Stimulated activated CD4-positive, alpha-beta T cell treated with anti-CD3 and anti-CD28 coated beads, Interleukin-1b, Interleukin-23, amount 100 ng/mL, for 4 hours (primary cell): ENCODE measurements at places on chromosomes 2 and 18.

GRCh38 chr18:3236470-3236869, 11.1 kb upstream of the MYL12A start:
- DNase-seq = no peak

DNA sequence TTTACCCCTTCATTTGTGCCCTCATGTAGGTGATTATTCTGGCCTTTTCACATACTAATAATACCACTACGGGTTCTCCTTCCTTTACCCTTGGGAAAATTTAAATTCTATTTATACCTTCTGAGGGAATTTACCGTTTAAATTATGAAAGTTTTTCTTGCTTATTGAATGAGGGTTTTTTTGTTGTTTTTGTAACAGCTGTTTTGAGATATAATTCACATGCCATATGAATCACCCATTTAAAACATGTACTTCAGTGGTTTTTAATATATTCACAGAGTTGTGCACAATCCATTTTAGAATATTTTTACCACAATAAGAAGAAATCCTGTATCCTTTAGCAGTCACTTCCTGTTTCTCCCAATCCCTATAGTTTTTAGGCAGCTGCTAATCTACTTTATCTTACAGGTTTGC, 54.7 kb downstream of the EML4 start:
- DNase-seq = no peak

DNA sequence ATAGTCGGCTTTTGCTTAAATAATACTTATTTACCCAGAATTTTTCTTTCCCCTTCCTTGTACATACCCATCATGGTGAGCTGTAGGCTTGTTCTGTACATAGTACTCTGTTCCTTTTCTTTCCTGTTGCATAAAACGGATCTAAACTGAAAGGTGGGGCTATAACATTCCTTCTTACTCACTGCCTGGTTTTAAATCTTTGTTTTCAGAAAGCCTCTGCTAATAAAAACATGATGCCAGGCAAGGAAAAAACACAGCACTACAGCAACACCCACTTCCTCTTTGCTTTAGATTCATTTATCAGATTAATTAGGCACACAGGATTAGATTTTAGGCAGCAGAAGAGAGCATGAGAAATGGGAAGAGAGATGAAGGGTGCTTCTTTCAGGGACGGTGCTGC, 19.6 kb upstream of the STON1 start:
- no peak for DNase-seq

DNA sequence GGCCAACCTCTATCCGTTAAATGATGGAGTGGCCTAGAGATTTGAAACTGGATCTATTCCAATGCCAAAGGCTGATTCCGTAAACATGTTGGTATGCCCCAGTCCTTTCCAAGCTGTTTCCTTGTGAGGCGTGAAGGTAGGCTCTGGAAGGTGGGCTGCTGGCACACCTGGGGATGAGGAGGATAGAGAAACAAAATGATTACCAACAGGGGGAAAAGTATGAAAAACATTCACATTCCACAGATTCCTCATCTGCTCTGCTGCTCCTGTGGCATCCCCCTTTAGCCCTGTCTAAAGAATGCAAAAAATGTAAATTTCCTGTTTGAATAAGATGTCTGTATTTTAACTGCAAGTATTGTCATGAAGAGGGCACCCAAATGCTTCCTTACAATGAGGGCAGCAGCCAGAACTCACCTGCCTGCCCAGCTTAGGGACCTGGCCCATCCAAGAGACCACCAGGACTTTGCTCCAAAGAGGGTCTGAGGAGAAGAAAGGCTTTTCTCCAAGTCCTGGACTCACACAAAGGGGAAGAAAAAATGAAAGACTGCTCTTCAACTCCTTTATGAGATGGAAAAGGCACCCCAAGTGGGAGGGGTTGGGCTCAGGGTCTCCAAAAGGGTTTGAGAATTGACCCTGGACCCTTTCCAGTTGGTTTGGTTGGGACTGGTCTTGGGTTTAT, 132.3 kb upstream of the PELI1 start:
- no peak for DNase-seq

DNA sequence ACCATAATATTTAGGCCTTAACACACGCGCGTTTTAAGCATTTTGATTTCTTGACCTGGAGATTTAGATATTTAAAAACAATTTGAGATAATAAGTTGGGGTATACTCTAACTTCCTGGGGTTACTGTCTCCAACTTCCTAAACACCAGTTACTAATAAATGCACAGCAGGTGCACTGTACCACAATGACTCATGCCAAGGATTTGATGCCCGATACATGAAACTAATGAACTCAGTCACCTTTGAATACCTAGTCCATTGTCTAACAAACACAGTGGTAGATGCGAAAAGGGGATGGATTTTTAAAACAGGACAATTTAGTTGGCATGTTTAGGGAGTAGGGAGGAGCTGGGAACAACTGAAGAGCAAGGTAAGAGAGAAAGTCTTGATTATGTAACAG, 21.2 kb downstream of the CABYR start:
- DNase-seq = no peak

DNA sequence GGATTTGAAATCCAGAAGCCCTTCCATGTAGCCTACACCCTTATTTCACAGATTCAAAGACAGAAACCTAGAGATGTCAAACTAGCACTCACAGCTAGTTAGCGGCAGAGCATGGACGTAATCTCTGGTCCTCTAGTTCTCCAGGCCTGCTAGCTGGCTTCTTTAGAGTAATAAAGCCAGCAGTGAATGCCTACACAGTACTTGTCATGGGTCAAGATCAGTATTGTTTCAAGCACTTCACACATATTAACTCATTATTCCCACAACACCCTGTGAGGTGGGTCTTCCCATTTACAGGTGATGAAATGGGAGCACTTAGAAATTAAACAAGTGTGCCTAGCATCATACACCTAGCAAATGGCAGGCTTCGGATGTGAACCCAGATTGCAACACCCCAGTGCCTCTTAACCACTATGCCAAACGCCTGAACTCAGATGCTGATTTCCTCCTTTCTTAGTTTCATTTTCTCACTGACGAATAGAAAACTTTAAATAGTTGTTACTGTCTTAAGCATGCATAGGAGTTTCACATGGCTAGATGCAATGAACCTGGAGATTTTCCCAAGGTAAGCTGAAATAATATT, 14.5 kb upstream of the ZBTB14 start:
- DNase-seq = no peak

GRCh38 chr2:81551040-81551634, 1246.6 kb upstream of the LRRTM1 start:
- no peak for DNase-seq

DNA sequence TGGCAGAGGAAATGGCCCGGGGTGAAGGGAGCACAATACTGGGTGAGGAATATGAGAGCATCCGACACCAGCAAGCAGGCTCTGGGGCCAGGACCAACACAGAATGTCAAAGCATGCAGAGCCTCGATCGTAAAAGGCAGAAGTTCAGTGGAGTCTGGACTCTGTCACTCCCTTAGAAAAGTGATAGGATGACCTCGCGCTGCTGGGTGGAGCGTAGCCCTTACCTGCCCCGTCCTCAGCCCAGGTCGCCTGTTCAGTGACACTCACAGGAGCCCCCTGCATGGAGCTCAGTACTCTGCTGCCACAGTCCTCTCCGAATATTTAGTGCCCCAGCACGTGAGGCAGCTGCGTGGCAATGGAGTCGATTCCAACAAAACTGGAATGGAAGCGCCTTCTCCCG, 236.7 kb upstream of the MYT1L start:
- no peak for DNase-seq

DNA sequence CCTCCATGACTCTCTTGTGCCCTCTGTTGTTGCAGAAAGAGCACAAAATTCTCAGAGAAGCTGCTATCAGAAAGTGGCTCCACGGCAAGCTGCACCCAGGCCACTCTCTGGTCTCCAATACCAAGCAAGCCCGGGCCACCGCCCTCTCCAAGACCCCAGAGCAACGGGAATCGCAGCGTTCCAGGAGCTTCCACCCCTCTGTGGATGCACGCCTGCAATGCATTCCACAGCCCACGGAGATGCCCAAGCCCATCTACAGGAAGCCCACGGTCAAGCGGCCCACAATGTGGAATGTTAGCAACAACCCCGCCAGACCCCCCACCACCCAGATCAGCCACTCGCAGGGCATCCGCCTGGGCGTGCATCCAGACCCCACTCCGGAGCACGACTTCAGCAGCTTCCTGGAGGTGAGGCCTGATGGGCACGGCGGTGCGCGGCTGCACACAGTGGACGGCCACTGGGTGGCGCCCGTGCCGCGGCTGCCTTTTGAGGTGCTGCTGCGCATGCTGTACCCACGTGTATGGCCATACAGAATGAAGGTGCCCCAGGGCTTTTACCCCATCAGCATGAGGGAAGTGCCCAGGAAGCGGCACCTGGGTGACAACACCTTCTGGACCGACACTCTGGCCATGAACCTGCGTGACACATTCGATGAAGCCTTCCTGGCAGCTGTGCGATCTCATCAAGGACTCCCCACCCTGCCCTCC, 6.3 kb downstream of the ANKRD53 start:
- peak; percentile 76 for DNase-seq

GRCh38 chr2:125959047-125959446, 696.9 kb upstream of the GYPC start:
- DNase-seq = no peak

GRCh38 chr2:189685540-189686229, 11.2 kb downstream of the ANKAR start:
- DNase-seq = no peak

DNA sequence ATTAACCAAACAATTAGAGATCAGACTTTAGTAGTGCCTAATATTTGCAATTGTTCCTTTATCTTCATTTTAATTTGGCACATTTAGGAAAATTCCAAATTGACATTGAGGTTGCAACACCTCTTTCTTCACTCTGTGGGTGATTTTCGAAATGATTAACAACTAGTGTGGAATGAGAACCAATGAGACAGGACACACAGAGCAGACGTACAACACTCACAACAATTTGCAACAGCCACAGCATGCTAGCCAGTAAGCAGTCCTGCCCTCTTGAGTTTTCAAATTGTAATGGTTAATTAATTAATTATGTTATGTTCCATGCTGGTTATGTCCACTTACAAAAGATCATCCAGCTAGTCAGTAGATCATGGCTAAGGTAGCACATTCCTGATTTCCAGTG, 339.3 kb downstream of the LRP1B start:
- no peak for DNase-seq

DNA sequence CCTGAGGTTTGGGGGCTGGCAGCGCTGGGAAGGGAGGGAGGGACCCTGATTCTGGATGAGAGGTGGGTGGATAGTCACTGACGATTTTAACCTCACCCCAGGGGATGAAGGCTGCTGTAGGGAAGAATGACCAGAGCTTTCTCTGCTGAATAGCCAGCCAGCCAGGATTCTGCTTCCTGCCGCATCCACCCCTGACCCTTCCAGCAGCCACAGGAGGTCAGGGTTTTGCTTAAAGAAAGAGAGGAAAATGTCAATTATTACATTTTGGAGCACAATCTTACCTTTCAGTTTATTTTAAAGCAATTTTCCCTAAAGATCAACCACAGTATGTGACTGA, 217.7 kb downstream of the GBX2 start:
- no peak for DNase-seq
